ENCODE measurements at places on chromosomes 7 and 10.
A peak's percentile ranks its signal among the peaks of the same experiment; 100 is the strongest.

DNA sequence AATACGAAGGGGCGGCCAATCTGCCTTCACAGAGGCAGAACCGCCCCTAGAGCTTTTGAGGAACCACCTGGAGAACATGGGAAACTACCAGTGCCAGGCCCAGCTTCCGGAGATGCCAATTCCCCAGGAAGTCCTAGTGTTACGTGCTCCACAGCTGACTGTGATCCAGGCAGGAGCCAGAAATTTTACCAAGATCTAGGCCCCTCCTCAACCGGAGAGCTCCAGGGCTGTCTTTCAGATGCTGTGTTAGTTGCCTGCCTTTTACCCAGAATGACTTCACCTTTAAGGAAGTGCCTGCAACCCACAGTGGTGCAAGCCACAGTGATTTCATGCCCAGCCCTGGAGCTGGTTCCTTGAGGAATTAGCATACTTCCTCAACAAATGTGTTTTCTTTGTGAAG, 62.9 kb downstream of the ELMO1 start:
- DNase-seq: no peak

DNA sequence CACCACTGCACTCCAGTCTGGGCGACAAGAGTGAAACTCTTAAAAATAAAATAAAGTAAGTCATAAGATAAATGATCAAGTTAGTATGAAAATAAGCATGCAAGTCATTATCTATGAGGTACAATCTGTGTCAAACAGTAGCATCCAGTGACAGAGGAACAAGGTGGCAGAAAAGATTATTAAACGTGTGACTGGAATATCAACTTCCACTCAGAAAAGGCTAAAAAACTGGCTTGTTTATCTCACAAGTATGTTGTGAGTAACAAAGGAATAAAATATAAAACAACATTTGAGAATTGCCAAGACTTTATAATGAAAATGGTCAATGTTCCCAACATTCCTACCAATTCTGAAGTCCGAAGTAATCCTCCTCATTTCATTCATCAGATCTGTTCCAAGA, 30.3 kb downstream of the ITGB1 start:
- no peak for DNase-seq

- DNase-seq: peak; percentile 14
These were observed 478.7 kb downstream of the GRM8 start for GRCh38 chr7:126774077-126774476.

GRCh38 chr10:46556515-46557318, at the start of gene GPRIN2:
Gene GPRIN2 (minus strand): TSS chr10:46556658. CDS start chr10:46550736, 5,922 bp downstream.
- DNase-seq: peak; percentile 58

DNA sequence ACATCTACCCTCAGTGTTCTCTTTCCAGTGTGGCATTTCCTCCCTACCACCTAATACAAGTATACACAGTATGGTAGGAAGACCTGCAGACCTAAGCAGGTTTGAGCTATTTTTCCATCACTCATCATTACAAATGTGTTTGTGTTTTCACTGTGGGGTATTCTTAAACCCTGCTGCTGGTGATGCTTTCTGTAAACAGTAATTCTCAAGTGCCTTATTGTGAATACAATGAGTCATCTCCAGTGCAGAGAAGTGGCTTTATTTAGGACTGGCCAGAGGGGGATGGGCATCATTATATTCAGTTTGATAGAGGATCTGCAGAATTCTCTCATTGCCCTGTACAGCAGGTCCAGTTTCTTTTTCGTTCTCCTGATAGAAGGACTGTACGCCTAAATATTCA, 63.7 kb downstream of the GRM8 start:
- peak; percentile 72 for DNase-seq

GRCh38 chr10:75375838-75376237, 25.7 kb downstream of the ZNF503 start:
- no peak for DNase-seq

DNA sequence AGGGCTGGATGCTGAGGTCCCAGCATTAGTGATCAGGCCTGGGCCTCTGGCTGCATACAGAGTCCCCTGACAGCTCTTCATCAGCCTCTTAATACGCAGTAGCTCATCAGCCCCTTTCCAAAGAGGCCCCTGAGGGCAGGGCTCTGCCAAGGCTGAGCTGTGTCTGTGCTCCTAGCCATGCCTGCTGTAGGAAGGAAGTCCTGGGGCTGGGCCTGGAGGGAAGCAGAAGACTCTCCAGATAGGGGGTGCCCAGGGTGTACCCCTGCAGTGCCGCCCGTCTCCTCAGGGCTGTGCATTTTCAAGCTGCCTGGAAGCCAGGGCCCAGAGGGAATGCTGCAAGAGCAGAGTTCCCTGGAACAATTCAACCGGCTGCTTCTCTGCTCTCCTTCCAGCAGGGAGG, 7.3 kb upstream of the RET start:
- no peak for DNase-seq

- DNase-seq: no peak
These were observed 322.5 kb downstream of the PTPRN2 start for GRCh38 chr7:158264881-158265742.

GRCh38 chr7:148939128-148939755, 55.2 kb upstream of the EZH2 start:
- DNase-seq: no peak

GRCh38 chr10:69483963-69484362, 32.7 kb downstream of the TSPAN15 start:
- no peak for DNase-seq

Data from NCI-H510A treated with DMSO at 0.1 percent for 48 hours (cell line).